ENCODE measurements at places on chromosomes 6 and 20.

DNA sequence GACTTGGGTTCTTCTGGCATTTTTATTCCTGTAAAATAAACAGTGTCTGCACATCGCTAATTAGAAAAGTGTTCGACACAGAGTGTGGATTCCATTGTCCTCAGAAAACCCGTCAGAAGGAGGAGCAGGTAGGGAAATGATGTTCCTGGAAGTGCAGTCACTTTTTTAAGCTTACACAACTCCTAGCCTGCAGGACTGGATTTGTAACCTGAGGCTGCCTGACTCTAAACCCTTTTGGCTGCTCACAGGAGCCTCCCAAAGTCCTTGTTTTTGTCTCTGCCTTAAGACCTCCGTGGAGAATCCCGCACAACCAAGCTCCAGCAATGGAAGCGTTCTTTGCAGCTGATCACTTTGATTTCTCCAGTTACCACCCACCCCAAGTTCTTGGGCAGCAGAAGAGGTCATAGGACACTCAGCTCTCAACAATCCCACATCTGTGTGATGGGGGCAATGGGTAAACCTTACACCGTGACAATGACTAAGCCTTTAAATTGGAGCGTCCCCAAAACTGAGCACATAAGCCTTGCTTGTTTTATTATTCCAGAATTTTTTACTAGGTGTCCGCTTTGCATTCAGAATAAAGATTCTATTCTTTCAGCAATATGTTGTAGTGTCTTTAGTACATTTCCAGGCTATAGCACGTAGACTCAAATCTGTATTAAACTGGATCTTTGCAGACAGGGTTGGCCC, 227.9 kb downstream of the TBXT start:
- no peak for DNase-seq

DNA sequence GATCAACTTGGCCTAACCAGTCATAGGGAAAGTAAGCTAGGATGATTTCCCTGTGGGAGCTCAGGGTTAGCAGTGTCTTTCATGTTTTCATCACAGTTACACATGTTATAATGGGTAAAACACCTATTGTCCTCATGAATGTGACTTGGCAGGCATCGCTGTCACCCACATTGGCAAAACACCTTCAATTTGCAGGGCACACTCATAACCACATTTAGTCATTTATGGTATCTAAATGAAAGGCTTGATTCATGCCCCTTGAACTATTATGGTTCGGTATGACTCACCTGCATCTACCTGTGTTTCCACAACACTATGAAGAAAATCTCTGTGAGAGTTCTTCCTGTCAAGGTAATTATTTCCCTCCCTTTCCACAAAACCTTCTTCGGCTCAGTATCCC, 49.2 kb downstream of the FRK start:
- DNase-seq: no peak

DNA sequence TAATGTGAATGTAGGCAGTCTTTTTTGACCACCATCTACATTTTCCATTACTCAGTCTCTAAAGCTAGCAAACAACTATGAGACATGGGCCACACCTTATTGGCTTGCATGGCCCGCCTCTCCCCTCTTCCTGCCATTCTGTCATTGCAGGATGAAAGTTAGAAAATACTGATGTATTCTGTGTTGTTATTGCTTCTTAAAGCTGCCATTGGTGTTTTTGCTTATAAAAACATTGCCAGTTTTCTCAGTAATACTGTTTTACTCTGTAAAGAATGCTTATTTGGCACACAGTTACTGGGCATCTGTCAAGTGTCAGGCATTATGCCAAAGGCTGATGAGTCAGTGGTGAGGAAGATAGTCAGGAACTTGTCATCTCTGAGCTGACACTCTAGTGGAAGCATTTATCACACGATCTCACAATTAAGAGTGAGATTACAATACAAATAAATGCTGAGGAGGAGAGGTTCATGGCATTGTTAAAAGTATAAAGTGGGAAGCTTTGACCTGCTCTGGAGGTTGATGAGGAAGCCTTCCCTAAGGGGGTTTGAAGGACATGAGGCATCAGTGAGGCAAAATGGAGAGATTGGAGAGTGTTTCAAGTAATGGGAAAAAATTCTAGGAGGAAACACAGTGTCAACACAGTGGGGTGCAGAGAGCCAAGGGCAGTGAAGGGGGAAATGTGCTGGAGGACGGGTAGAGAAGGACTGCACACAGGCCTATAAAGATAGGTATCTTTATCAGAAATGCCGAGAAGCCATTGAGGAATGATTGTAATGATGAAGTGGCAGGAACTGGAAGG, 14.7 kb downstream of the KLHL32 start:
- peak; percentile 81 for DNase-seq

- DNase-seq: no peak
Observed at GRCh38 chr6:22596011-22596410, 26.6 kb downstream of the HDGFL1 start.

GRCh38 chr6:129947797-129948196, 70.6 kb upstream of the L3MBTL3 start:
- no peak for DNase-seq

- no peak for DNase-seq
Observed at GRCh38 chr6:25670793-25671513, 18.9 kb downstream of the SCGN start.

- no peak for DNase-seq
Observed at GRCh38 chr20:34310481-34311117, 7.4 kb upstream of the AHCY start.

- DNase-seq: no peak
Observed at GRCh38 chr20:53175135-53175780, 203.1 kb downstream of the TSHZ2 start.

DNA sequence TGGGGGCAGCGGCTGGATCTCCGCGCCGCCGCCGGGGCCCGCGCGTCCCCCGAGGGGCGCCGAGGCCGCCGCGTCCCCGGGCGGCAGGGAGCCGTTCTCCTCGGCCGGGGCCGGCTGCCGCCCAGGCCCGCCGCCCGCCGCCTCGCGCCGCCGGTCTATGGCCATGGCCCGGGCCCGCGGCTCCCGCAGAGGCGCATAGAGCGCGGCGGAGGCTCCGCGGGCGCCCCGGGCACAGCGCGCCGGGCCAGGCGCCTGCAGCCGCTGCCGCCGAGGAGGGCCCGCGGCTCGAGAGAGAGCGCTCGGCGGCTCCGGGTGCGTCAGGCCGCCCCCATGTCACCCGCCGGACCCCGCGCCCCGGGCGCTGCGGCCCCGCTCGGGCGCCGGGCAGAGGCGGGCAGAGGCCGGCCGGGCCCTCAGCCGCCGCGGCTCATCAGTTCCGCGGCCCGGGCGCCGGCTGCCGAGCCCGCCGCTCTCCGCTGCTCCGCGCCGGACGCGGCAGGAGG, 404 bp downstream of the SLC22A23 start:
- no peak for DNase-seq

DNA sequence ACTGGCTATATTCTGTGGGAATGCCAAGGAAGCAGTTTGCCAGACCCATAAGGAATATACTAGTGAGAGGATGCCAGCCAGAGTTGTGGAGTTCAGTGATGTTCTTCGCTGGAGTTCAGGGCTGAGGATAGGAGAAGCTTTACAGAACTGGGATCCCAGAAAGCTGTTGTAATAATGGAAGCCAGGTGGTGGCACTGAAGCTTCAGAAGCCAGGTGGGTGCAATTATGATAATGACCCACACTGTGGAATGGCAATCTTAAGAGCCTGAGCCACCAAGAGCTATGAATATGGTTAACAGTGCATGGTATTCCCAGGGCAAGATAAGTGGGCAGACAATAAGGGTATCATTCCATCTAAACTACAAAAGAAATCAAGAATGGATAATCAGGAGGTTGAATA, 25.1 kb upstream of the ENPP1 start:
- no peak for DNase-seq

Measured in umbilical cord (tissue), 2 donors.